ENCODE measurements at places on chromosomes 12 and 14.
A peak's percentile ranks its signal among the peaks of the same experiment; 100 is the strongest.

GRCh38 chr12:646442-647384 lies 16.5 kb downstream of the NINJ2 start:
- DNase-seq = no peak

- DNase-seq = no peak
Observed at GRCh38 chr14:73394317-73394716, 64.0 kb downstream of the NUMB start.

DNA sequence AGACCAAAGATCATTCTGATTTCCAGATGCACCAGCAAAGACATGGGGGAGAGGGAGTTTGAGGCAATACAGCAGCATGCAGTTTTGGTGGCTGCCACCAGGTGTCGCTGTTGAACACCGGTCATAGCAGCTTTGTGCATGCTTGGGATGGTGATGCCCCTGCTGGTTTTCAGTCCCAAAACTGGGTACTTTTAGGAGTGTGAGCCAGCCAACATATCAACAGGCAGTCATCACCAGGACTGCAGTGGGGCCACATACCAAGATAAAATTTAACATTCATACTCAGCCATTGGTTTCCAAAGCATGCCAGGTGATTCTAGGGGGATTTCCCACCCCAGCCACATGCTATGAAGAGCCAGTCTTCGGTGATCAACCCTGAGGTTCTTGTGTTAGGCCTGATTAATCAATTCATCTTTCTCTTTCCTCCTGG lies 64.2 kb downstream of the PHETA1 start:
- no peak for DNase-seq

- peak; percentile 44 for DNase-seq
Observed at GRCh38 chr12:104656921-104657320, 200.2 kb downstream of the CHST11 start.

- no peak for DNase-seq
Observed at GRCh38 chr12:12508612-12509011, 54.1 kb downstream of the DUSP16 start.

- DNase-seq = no peak
Observed at GRCh38 chr12:119156401-119157044, 22.2 kb upstream of the HSPB8 start.

DNA sequence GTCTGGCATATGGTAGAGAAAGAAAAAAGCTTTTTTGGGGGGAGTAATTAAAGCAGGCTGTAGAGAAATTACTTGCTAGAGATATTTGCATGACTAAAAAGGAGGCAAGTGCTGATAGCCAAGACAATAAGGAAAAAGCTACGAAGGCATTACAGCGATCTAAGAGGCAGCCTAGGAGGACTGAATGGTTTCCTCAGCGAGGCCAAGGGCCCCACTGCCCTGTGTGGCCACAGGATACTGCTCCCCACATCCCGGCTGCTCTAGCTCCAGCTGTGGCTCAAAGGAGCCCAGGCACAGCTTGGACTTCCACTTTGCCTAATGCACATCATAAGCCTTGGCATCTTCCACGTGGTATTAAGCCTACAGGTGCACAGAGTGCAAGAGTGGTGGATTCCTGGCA lies 53.6 kb downstream of the LRRIQ1 start:
- DNase-seq = no peak

DNA sequence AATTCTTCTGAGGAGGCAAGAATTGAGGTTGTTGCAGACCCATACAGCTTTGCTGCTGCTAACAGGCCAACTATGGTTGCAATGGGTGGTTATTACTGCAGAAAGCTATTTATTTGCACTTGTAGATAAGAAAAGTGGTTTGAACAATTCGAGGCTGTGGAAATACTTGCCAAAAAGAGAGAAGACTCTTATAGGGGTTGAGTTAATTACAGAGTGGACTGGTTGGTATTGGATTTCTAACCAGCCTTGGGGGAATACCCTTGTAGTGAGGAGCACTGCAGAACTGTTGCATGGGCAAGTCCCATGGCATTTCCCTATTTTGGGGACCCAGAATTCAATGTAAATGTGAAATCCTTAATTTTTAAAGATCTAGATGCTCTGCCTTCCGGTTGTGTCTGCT lies 120.5 kb downstream of the KCNMB4 start:
- no peak for DNase-seq

DNA sequence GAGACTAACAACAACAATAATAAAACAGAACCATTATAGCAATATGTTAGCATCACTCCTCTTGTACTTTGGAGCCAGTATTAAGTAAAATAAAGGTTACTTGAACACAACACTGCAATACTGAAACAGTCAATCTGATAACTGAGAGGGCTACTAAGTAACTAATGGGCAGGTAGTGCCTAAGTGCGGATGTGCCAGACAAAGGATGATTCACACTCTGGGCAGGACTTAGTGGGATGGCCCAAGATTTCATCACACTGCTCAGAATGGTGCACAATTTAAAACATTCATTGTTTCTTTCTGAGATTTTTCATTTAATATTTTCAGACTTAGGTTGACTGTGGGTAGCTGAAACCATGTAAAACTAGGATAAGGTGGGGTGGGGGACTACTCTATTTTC lies 131.9 kb upstream of the CAND1 start:
- no peak for DNase-seq

GRCh38 chr12:76777765-76778216 lies 13.9 kb downstream of the ZDHHC17 start:
- no peak for DNase-seq

GRCh38 chr14:23984891-23985602 lies 3.7 kb upstream of the DHRS4L2 start:
- no peak for DNase-seq

- no peak for DNase-seq
Observed at GRCh38 chr12:52789637-52790426, 6.1 kb downstream of the KRT3 start.

- DNase-seq = no peak
Observed at GRCh38 chr14:62003701-62004100, 241.5 kb downstream of the SNAPC1 start.

- no peak for DNase-seq
Observed at GRCh38 chr14:104201063-104201462, 62.7 kb downstream of the KIF26A start.

DNA sequence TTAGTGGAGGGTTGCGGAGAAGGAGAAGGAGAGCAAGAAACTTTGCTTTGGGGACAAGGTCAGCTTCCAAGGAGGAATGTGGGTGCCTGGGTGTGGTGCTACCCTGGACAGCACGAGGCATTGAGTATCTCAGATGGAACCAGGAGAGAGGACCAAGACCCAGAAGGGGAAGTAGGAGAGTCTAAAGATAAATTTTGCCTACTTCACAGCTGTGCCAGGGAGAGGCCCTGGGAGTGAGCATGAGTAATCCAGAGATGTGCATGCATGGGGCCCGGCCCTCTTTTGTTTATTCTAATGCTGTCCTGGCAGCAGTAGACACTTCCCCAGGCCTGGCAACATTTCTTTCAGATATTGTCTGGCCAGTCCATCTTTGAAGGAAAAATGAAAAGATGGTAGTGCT lies 49.5 kb upstream of the GNPNAT1 start:
- DNase-seq = no peak

DNA sequence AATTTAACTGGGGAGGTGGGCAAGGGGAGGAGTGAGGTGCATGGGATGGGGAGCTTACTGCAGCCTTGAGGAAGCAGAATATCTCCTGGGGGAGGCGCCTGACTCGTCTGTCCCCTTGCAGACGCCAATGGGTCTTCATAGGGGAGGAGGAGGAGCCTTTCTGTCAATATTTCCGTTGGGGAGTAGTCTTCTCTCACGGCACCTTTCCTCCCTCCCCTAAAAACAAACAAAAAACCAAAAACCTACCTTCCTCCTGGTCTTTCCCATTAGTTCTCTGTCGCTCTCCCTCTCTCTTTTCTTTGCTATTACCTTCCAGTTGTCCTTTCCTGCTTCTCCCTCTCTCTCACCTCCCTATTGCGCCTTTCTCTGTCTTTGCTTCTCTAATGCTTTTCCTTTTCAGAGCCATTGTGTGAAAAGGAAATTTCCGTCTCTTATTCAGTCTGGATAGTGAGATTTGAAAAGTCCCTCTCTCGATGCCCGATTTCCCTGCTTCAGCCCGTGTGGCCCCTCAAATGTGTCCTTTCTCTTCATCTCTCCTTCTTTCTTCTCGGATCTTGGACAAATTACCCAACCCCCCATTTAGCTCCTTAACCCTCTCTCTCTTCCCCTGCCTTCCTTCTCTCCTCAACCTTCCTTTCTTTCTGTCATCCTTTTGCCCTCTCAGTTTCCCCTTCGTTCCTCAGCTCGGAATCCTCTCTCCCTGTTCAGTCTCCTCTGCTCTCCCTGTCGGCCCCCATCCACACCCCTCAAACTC lies 5.9 kb downstream of the GPR84 start:
- peak; percentile 67 for DNase-seq

- no peak for DNase-seq
Observed at GRCh38 chr12:4353785-4354208, 25.7 kb downstream of the FGF23 start.

DNA sequence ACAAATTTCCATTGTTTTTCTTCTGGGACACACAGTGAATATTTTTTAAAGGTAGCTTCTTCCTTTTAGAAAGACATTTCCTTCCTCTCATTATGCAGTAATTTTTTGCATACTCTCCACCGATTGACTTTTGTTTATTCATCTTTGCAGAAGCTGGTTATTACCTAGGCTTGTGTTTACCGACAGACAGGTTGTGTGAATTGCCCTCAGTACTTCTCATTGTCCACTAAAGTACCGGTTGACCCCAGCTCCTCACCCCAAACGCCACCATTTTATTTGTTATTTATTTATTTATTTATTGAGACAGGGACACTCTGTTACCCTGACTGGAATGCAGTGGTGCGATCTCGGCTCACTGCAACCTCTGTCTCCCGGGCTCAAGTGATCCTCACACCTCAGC lies 63.4 kb upstream of the MYL2 start:
- no peak for DNase-seq

DNA sequence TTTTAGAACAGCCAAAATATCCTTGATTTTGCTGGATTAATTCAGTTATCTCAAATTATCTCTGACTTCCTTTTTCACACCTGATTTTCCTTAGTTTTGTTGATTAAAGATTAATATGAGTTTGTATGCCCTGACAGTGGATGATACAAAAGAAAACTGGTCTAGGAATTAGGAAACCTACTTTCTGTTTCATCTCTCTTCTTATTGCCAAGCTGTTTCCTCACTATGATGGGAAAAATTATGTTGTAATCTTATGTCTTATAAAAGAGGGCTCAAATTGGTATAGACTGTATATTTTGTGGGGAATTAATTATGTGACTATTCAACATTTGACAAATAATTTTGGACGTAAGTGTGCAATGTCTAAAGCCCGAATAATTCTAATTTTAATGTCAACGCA lies 271.6 kb downstream of the FBXL14 start:
- DNase-seq = no peak

- no peak for DNase-seq
Observed at GRCh38 chr14:35342489-35343010, 50.4 kb downstream of the PSMA6 start.

GRCh38 chr14:47785058-47785457 lies 109.7 kb upstream of the MDGA2 start:
- no peak for DNase-seq

DNA sequence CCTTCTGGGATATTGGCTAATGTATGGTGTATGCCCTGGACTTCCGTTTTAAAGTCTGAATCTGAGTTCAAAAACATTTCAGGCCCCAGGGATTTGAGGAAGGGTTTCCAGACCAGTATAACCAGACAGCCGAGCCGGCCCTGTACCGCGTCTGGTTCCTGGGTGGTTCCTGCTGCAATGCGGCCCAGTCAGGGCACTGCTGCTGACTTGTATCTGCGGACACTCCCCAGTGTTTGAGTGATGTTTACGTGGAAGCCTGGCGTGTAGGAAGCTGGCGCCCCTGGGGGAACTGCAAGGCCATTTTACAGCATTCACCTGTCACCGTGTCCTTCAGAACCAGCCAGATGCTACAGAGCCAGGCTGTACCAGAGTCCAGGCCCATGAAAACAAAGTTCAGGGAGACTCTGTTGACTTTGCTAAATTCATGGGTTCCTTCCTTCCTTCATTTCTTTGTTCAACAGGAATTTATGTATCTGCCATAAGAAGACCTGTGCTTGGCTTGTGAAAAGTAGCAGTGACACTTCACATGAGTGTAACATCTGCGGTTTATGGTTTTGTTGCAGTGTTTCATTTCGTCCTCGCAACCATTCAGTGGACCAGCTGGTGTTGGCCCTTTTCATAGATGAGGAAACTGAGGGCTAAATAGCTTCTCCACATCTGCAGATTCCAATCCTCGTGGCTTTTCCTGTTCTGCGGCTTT lies 16.8 kb downstream of the EML1 start:
- no peak for DNase-seq

DNA sequence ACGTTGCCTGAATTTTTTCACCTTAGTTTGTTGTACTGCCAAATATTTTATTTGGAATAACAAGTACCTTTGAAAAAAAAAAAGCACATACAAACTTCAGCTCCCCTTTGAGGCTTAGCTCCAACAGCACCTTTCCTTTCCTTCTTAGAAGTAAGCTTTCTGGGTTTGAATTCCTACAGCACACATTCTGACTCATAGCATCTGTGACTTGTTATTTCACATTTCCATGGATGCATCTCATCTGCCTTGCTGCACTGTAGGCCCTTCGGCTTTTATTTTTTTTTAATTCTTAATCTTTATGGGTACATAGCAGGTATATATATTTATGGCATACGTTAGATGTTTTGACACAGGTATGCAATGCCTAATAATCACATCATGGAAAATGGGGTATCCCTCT lies 7.2 kb downstream of the LGALS3 start:
- no peak for DNase-seq

DNA sequence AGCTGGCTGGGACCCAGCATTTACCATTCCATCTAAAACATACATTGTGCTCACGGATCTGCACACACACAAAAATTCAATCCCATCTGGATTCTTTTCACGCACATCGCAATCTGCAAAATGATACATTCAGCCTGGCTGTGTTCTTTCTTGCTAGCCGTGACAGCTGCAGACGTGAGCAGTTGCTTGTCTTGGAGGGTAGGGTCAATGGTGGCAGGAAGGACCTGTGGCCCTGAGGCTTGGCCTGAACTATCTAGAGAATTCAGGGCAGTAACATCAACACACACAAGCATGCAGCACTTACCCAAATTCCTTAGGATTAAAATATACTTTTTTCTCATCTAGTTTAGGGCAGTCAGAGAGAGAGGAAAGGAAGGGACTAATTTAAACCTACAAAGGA lies 72.0 kb downstream of the DICER1 start:
- no peak for DNase-seq

GRCh38 chr14:93663317-93663716 lies 125.0 kb downstream of the PRIMA1 start:
- no peak for DNase-seq

DNA sequence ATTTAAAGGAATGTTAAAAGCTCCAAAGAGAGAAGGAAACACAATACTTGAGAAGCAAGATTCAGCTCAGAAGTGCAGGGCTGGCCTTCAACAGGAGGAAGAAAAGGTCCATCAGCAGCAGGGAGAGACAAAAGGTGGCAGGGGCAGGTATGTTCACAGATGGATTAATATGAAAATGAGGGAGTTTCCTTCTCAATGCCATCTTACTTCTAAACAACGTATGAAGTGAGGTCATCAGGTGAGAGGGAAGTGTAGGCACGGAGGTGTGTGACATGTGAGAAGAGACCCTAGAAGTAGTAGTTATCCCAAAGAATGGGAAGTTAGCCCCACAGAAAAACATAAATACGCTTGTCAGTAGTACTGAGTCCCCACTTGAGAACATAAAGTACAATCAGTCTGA lies 122.5 kb downstream of the CCER1 start:
- DNase-seq = no peak

Measured in NCI-H187 (cell line).